ENCODE measurements at places on chromosomes 3 and 15.

DNA sequence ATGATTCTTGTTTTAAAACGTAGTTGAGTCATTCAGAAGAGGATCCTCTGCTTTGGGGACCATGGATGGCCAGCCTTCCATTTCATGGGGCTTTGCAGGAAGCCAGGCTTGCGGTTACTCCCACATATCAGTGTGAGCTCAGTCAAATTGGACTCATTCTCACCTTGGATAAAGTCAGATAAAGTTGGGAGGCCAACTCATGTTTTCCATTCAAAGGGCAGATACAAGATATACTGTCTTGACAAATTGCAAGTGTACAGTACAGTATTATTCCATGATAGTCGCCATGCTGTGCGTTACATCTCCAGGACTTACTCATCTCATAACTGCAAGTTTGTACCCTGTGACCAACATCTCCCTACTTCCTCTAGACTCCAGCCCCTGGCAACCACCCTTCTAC, 25.5 kb upstream of the B3GNT5 start:
- no peak for DNase-seq

GRCh38 chr3:114756506-114757279, 390.4 kb downstream of the ZBTB20 start:
- DNase-seq, result no peak

- DNase-seq, result no peak
These were observed 603.7 kb upstream of the ALCAM start for GRCh38 chr3:104763007-104763406.

GRCh38 chr3:127396473-127396872, 108.6 kb upstream of the PRR20G start:
- no peak for DNase-seq

- no peak for DNase-seq
These were observed 110.6 kb downstream of the THSD4 start for GRCh38 chr15:71225851-71226250.

DNA sequence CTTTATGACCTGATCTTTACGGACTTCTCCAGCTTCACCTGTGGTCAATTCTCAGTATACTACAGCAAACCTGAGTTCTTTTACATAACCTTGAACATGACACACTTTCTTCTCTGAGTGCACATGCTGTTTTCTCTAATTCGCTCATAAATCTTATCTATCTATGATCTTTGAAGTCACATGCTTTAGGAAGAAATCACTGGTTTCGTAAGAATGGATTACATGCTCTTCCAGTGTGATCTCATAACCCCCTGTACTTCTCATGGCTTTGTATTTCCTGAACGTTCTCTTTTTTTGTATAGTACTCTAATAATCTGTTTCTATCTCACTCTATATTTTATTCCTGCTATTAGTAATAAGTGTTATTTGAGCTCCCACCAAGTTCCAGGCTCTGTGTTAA, 1165.2 kb downstream of the TBL1XR1 start:
- no peak for DNase-seq

GRCh38 chr3:142127941-142128658, 21.2 kb downstream of the TFDP2 start:
- no peak for DNase-seq

- no peak for DNase-seq
These were observed 6.8 kb upstream of the MFSD1 start for GRCh38 chr3:158794936-158795518.

DNA sequence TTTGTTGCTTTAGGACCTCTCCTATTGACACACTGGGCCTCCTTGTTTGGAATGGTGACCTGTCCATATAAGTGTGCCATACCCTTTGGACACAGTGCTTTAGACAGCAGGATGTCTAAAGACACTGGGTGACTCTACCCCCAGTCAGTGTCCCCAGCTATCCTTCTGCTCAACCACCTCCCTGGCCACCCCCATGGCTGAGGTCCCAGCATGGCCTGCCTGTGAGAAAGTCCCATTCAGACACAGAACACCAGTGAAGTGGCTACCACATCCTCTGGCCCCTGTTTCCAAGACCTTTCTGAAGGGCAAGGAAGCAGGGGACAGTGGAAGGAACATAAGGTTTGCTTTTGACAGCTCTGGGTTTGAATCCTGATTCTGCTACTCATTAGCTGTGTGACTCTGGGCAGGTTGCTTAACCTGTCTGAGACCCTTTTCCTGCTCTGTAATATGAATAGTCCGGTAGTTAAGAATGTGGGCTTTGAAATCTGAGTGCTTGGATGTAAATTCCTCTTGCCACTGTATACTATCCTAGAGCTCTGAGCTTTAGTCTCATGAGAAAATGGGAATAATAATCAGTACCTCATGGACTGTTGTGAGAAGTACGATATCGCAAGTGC, 6.3 kb upstream of the AP3S2 start:
- no peak for DNase-seq

- no peak for DNase-seq
These were observed 130.3 kb upstream of the CDIN1 start for GRCh38 chr15:36449084-36449661.

DNA sequence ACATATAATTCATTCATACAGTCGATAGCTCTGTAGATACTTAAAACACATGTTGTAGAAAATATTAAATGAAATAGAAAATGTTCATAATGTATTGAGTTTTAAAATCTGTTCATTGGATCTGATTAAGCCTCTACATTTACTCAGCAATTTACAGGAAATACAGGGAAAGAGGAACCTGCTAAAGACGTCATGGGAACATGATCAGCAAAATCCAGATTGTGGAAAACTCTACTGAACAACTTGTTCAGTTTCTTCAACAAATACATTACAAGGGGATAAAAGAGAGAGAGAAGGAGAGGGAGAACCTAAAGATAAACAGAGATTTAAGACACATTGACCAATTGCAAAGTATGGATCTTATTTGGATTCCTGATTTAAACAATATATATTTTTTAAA, 46.7 kb downstream of the KLHL6 start:
- DNase-seq, result no peak
